ENCODE measurements at places on chromosomes 11 and 22.

- no peak for DNase-seq
Observed at GRCh38 chr11:105274631-105275030, 135.1 kb upstream of the CARD18 start.

DNA sequence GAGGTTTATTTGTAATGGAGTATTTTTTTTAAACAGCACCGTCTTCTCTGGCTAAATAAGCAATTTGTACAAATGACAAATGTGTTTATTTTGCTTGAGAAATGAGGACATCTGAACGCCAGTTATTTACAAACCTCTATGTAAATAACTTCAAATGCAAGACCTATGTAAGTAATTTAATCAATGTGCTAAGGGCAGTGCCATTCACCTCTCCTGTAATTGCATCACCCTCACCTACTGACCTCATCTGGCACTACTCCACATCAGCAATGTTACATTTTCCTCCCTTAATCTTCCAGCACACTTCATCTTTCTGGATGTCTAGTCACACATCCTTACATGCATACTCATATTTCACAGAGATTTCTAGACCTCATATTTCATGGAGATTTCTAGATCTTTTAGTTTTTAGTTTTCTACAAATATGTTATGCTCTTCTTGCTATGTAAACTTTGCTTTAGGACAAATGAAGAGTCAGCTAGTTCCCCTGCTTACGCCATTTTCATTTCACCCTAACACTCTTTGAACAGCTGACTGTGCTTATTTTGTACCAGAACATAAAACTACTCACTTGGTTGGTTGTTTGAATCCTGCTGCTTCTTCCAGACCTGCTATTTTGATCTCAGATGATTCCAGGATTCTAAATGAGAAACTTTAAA, 238.6 kb downstream of the GRM5 start:
- DNase-seq, result no peak

- DNase-seq, result no peak
Observed at GRCh38 chr11:68498321-68498720, 37.8 kb downstream of the PPP6R3 start.

GRCh38 chr11:65505466-65506289, 6.8 kb downstream of the MALAT1 start:
- no peak for DNase-seq

DNA sequence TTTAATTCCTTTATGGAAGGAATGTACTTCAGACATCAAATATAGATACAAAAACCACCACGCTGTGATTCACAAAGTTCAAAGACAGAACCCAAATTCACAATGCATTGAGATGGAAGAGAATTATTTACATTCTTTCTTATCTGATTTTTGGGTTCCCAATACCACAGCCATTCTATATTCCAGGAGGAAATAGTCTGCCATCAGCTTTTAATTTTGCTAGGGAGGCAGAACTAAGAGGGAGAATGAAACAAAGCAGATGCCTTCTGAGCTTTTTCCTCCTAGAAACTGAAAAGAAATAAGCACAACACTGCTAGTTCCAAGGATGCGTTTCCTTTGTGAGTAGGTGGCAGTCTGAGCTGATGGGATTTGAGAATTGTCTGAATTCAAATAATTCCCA, 283.0 kb upstream of the NARS2 start:
- no peak for DNase-seq

- no peak for DNase-seq
Observed at GRCh38 chr11:128506999-128507611, 80.3 kb downstream of the ETS1 start.

DNA sequence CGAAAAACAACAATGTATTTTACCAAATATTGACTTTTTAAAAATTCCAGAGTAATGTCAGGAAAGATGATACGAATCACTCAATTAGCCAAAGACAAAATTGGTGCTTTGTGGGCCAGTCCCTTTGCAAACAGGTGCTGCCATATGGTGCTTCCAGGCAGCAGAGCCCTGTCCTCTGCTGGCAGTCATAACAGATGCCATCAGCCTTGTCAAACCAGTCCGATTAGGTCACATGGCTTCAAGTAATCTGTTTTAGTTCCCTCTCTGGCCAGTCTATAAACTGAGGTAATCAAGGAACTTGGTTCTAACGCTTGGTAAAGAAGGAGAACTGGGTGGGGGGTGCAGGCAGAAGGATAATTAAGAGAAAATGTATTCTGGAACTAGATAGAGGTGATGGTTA, 49.1 kb upstream of the CAPRIN1 start:
- no peak for DNase-seq

GRCh38 chr11:1111545-1112212, 37.0 kb downstream of the MUC2 start:
- DNase-seq, result no peak

DNA sequence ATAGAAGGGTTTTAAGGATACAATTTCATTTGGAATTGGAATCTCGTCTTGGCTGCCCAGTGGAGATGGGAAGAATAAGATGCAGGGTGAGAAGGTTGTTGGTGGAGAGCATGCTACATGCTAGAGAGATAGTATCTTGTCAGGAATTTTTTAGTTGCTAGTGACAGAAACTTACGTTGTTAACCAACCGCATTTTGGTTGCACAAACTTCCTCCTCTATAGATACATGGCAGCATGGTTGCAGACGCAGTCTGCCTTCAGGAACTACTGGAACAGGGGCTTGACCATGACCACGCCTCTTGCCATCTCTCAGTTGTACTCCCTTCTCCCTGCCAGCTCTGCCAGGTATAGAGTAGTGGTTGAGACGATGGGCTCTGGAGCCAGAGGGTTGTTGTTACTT, 13.5 kb upstream of the CCDC90B start:
- DNase-seq, result no peak

DNA sequence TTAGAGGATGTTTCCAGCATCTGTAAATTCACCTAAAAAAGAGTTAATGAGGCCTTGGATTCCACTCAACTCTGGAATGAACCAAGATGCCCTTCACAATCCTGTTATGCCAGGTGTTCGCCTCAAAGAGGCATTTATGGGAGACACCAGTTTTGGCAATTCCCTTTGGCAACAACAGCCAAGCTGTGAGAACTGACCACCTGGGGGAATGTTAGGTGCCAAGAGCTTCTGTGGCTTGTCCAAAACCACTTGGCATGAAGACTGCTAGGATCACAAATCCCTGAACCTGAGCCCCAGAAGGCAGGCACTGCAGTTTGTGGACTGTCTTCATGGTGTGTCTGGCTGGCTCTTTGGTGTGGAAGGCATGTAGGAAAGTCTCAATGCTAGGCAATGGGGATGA, 164.4 kb upstream of the BDNF start:
- no peak for DNase-seq

- no peak for DNase-seq
Observed at GRCh38 chr11:102263379-102264003, 53.8 kb upstream of the BIRC3 start.

GRCh38 chr22:22953791-22954190, 66.2 kb downstream of the IGLL5 start:
- DNase-seq, result no peak

DNA sequence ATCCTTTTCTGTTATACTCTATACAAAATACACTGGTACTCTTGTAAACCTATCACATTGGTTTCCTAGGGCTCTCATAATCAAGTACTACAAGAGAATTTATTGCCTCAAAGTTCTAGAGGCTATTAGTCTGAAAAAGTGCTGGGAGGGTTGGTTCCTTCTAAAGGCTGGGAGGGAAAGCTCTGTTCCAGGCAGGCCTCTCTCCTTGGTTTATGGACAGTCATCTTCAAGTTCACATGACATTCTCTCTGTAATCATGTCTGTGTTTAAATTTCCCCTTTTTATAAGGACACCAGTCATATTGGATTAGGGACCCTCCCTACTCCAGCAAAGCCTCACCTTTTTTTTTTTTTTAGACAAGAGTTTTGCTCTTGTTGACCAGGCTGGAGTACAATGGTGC, 9.1 kb downstream of the SLC36A4 start:
- no peak for DNase-seq

DNA sequence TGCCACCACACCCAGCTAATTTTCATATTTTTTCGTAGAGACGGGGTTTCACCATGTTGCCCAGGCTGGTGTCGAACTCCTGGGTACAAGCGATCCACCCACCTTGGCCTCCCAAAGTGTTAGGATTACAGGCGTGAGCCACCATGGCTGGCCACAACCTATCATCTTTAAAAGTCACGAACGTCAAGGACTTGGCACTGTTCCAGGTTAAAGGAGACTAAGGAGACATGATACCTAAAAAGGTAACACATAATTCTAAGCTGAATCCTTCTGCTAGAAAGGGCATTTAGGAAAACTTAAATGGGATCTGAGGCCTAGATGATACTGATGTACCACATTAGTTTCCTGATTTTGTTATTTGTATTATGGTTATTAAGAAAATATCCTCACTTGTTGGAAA, 43.3 kb upstream of the SYT9 start:
- DNase-seq, result no peak

- DNase-seq, result no peak
Observed at GRCh38 chr11:59791639-59792038, 18.9 kb downstream of the MRPL16 start.

DNA sequence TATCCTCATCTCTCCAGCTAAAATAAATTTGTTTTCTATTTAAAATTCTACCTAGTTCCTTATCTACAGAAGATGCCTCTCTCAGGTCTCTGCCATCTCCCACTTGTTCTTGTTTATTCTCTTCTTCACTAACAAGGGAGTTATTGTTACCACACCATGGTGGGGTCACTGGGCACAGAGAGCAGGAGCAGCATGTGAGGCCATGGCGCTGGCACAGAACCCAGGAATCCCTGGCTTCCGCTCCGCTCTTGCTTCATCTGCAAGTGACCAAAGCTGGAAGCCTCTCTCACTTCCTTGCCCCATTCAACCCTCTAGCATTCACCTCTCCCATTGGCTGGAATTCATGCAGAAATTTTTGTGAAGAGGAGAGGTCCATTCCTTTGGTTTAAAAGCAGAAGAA, 190.7 kb upstream of the NCAM1 start:
- DNase-seq, result no peak

DNA sequence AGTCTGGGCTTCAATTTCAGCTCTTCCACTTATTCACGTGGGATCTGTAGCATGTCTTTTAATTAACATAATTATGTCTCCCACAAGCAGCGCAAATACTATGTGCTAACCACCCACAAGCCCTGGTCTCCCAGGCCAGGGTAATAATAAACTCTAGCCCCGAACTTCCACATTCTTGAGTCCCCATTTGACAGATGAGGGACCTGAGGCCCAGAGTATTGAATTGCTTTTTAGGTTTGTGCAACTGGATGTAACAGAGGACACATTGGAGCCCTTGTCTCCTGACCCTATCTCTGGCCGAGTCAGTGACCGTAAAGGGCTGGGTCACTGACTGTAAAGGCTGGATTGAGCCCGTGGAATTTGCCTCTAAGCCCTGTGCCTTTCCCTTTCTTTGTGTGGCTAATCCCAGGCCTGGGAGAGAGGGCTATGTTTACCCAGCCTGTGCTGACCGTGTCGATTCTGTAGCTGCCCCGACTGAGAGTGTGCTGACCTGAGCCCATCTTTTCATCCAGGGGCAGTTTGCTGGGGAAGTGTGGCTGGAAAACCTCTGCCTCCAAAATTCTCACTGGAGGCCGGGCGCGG, 3.9 kb downstream of the CRYBB2 start:
- DNase-seq, result no peak

DNA sequence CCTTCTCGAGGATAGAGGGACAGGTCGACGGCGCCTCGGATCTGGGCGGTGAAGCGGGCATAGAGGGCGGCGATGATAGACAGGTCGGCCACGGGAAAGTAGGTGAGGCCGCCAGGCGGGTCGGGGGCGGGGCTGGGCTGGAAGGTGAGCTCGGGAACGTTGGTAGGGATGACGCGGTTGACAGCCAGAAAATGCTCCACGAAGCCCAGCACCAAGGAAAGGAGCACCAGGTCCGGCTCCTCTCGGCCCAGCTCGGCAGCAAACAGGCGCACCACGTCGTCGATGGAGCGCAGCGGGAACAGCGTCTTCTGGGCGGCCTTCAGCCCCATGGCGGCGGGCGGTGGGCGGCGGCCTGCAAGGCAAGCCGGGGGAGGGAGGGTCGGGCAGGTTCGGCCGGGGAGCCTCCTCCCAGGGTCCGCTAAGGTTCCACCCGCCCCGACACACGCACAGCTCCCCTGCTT, 540 bp downstream of the MEN1 start:
- DNase-seq, result no peak

GRCh38 chr11:115202074-115202473, 302.1 kb downstream of the CADM1 start:
- no peak for DNase-seq

GRCh38 chr11:1341928-1342524, 32.6 kb upstream of the TOLLIP start:
- DNase-seq, result no peak

DNA sequence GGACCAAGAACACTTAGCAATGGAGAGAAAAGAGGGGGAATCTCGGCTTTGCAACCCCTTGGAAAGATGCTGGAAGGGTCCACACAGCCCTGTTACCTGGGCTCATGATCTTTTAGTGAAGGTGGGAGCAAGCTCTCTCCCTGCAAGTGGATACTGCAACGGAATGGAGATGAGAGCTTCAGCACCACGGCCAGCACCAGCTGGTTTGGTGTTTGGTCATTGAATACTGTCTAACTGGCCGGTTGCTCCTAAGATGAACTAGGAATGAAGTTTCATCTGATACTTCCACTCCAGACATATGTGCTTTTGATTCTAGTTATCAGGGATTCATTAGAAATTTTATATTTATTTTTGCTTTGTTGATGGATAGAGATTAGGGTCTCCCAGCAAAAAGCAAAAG, 16.3 kb downstream of the HTR3A start:
- no peak for DNase-seq

GRCh38 chr11:78289552-78290292, 101.0 kb downstream of the USP35 start:
- no peak for DNase-seq

DNA sequence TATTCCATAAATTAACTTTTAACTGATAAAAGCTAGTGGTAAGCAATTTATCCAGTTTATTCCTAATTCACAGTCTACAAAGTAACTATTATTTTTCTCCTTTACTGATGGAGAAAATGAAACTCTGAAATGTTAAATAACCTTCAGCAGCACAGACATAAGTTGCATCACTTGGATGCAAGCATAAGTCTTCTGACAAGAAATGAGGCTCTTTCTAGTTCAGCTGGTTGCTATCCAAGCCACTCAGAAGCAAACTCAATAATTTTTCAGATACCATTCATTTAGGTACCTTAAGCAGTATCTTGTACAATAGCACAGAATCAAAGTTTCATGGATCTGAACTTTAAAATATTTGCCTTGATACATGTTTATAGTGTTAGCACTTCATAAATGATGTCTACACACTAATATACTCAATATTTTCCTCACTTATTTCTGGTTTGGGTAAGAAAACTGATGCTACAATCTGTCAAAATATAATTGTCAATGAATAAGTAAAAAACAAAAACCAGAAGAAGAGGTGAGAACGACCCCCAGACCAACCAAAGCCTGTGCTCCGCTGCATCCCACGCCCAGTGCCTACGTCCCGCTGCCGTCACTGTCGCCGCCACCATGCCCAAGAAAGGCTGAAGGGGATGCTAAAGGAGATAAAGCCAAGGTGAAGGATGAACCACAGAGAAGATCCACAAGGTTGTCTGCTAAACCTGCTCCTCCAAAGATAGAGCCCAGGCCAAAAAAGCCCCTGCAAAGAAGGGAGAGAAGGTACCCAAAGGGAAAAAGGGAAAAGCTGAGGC, 18.1 kb downstream of the FAM168A start:
- no peak for DNase-seq

GRCh38 chr11:43784866-43785265, 95.8 kb upstream of the ALKBH3 start:
- DNase-seq, result no peak

GRCh38 chr22:24550028-24550901, 4.7 kb downstream of the GUCD1 start:
- DNase-seq, result no peak
